Ovary (tissue), 10 donors: ENCODE measurements at places on chromosomes 2 and 18. TPM values are rescaled to one million over a fixed set of nuclear protein-coding genes. Genes with fewer than 3 reads are reported as not detected.

DNA sequence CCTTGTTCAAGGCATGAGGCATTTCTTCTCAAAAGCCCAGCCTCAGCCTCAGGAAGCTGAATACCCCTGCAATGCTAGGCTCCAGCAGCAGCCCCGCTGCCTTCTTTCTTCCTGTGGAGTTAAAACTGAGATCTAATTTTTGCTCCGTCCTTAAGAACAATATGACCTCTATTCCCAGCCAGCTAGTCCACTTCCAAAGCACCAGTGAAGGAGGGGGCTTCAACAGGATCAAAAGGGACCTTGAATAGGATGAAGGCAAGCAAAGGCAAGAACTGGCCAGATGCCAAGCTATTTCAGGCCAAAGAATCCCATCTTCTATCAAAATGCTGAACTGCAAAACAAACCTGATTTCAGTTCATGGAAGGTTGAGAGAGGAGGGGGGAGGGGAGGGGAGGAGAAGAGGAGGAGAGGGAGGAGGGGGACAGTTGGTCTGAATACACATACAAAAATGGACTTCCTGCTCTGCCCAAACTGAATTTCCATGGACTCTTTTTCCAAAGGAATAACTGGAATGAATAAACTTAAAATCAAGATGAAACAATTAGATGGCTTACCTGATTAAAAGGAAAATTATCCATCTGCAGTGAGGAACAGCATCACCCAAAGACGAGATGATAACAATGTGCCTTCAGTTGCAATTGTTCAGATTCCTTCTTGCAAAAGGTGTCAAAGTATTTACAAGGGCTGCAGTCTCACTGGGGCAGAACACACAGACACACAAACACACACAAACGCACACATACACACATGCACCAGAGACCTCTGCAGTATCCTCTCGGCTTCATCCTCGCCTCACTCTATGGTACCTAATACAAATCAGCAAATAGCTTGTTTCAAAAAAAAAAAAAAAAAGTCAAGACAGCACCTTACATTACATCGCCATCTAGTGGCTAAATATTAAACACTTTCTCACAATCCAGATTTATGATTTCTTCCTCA is at the start of gene SCN1A:
Gene SCN1A (minus strand): TSS at position 804 of the 939 bp plus-strand sequence. CDS start 54,399 bp downstream, outside the sequence.
- no peak for DNase-seq

GRCh38 chr2:163836167-163836566 is 100.4 kb upstream of the FIGN start:
- no peak for DNase-seq

GRCh38 chr18:24546307-24546706 is 85.9 kb downstream of the HRH4 start:
- no peak for DNase-seq

GRCh38 chr2:10053351-10053750 is 10.0 kb downstream of the KLF11 start:
- peak; percentile 22 for DNase-seq

The CHRNA1 gene
- total RNA-seq, result not detected

The RNF138 gene
- 33.9 TPM for total RNA-seq

The KLHL29 gene
- 3.2 TPM for total RNA-seq

The ZAP70 gene
- 0.58 TPM for total RNA-seq

The ZNF396 gene
- 1.1 TPM for total RNA-seq

The PTRHD1 gene
- total RNA-seq, result 68.1 TPM
